ENCODE measurements at places on chromosomes 6 and 20.

DNA sequence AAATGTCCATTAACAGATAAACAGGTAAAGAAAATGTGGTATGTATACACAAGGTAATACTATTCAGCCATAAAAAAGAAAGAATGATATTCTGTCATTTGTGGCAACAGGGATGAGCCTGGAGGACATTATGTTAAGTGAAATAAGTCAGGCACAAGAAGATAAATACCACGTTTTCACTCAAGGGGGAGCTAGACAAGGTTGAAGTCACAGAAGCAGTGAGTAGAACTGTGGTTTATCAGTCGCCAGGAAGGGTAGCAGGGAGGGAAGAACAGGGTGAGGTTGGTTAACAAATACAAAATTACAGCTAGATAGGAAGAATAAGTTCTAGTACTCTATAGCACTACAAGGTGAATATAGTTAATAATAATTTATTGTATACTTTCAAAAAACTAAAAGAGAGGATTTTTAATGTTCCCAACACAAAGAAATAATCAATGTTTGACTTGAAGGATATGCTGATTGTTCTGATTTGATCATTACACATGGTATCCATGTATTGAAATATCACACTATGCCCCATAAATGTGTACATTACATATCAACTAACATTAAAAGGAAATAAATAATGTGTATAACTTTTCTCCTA is 21.1 kb downstream of the RTN4IP1 start:
- DNase-seq: no peak

DNA sequence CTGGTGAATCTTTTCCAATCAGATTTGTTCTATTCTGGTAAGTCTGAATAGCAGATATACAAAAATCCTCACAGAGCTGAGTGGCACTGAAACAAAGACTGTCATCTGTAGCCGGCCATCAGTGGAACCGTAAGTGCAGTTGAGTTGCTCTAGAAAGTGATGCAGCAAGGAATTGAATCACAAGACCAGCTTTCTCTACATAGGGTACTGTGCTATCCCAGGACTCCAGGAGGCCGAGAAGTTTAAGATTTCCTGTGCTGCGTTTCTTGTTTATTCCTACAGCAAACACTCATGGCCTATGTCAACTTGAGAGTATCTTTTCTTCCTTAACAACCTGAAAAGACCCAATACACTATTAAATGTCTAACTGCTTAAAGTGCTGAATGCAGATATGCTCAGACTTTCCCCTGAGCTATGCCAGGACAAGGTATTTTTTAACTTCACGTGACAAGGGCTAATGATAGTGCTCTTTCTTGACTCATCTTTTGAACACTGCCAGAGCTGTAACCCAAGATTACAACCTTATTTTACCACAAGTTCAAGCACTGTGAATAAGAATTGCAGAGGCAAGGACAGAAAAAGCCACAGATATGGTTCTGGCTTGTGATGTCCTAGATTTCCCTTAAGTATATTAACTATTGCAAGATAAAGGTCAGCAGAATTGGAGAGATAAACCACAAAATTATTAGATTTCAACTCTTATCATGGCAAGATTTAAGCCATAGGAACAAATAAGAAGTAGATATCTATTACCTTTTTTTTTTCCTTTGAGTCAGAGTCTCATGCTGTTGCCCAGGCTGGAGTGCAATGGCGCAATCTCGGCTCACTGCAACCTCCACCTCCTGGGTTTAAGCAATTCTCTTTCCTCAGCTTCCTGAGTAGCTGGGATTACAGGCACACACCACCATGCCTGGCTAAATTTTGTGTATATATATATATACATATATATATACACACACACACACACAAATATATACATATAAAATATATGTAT is 71.6 kb downstream of the GJA1 start:
- no peak for DNase-seq

- no peak for DNase-seq
Measured at GRCh38 chr6:151032034-151032433, 166.5 kb downstream of the MTHFD1L start.

GRCh38 chr6:11288065-11288464 is 55.6 kb upstream of the NEDD9 start:
- no peak for DNase-seq

DNA sequence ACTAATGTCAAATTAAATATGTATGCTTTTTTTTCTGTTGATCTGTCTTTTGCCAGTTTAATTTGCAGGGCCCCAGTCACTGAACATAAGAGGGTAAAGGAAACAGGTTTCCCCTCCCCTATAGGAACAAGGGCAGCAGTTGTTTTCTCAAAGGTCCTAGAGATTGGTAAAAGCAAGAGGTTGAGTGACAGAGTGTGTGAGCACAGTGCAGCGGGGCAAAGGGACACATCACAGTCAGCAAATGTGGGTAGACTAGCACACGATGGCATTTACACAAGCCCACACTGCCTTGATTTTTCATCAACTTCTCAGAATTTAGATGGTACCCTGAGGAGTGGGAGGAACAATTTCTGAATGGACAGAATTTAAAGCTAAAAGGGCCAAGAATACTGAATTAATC is 138.7 kb upstream of the MYLIP start:
- DNase-seq: no peak

GRCh38 chr6:15357782-15358181 is 111.9 kb downstream of the JARID2 start:
- no peak for DNase-seq

GRCh38 chr20:19659448-19659847 is 98.6 kb upstream of the RIN2 start:
- DNase-seq: no peak

Measured in T-helper 1 cell (primary cell).